NB4 (cell line): ENCODE measurements at places on chromosomes 2 and 18.

GRCh38 chr2:142853912-142854311 lies 23.6 kb upstream of the KYNU start:
- no peak for DNase-seq

DNA sequence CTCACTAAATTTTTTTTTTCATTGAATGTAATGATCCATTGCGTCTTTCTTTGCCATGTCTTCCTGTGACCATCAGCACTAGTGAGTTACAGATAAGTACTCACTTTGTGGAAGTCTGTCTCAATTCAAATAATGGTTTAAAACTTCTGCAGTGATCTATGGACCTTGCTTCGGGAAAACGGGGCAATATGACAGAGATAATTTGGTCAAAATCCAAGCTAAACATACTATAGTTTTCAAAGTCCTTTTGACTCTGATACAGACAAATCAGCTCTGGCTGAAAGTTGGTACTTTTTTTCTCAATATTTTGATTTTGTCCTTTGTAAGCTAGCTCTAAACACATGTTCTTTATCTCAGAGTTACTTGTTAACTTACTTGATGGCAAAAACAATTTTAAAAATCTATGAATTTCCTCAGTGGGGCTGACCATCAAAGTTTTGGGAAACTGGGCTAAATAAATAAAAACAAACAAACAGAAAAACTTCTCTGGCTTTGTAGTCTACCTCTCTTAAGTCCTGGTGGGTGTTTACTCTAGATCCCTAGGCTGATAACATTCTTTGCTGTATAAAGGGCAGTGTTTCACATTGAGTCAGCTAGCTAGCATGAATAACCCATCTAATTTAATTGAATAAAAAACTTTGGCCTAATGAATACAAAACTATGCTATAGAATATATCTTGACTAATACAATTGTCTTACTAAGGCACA lies 327.6 kb downstream of the RDH14 start:
- no peak for DNase-seq

DNA sequence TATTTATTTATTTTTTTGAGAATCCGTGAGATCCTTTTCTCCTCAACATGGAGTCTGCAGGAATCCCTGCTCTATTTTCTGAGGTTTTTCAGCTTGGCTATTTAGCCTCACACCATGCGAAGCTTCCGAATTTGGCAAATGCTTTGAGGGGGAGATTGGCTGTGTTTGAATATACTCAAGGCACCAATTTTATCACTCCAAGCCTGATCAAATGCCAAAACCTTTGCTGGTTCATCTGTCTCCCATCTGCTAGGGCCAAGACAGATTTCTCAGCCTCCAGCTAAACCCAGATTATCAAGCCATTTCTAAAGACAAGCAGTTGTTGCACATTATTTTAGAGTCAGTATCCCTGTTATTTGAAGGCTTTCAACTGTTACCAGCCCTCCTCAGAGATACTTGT lies 295.7 kb downstream of the XIRP2 start:
- no peak for DNase-seq

GRCh38 chr2:151096235-151096634 lies 165.4 kb downstream of the RBM43 start:
- DNase-seq, result no peak

GRCh38 chr2:105873721-105874120 lies 129.0 kb downstream of the NCK2 start:
- DNase-seq, result peak; percentile 96

- no peak for DNase-seq
These were observed 5.2 kb downstream of the IL37 start for GRCh38 chr2:112916145-112916571.

GRCh38 chr18:53411511-53411910 lies 813.0 kb downstream of the MBD2 start:
- DNase-seq, result no peak
